ENCODE measurements at places on chromosomes 12 and 14. TPM values are rescaled to one million over a fixed set of nuclear protein-coding genes. Genes with fewer than 3 reads are reported as not detected.
A peak's percentile ranks its signal among the peaks of the same experiment; 100 is the strongest.

Gene RASSF9
- total RNA-seq, result not detected

DNA sequence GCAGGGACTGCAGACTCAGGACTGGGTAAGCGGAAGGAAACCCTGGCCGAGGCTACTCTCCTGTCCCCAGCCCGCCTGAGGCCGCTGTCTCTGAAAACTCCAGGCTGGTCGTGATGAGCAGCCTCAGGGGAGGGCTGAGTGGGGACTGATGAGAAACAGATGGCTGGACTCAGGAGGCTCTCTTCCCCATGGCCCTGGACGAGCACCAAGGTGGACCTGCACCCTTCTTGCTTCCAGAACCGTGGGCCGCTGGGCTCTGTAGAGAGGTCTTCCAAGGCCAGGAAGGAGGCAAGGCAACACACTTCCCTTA is 1.1 kb downstream of the TEX22 start:
- DNase-seq, result no peak

Gene PRH2
- not detected for total RNA-seq

Gene KRT6A
- total RNA-seq, result not detected

Gene LRRC10
- not detected for total RNA-seq

GRCh38 chr12:117101953-117102799 is 3.0 kb upstream of the TESC start:
- DNase-seq, result no peak

- DNase-seq, result no peak
These were observed 251.4 kb upstream of the CLEC14A start for GRCh38 chr14:38507299-38507698.

DNA sequence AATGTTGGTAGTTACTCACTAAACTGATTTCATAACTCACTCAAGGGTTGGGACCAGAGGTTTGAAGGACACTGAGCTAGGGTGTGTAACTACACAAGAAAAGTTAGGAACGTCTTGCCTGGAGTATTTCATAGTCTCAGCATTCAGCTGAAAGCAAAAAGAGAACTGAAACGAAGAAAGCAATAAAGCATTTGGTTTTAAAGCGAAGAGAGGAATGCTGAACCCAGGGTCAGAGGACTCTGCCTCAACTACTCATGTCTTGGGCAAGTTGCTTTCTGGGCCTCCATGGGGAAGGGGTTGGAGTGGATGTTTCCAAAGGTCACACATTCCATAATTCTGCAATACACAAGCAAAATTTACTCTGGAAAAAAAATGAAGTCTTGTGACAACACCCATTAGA is 1.4 kb downstream of the GNS start:
- DNase-seq, result no peak

DNA sequence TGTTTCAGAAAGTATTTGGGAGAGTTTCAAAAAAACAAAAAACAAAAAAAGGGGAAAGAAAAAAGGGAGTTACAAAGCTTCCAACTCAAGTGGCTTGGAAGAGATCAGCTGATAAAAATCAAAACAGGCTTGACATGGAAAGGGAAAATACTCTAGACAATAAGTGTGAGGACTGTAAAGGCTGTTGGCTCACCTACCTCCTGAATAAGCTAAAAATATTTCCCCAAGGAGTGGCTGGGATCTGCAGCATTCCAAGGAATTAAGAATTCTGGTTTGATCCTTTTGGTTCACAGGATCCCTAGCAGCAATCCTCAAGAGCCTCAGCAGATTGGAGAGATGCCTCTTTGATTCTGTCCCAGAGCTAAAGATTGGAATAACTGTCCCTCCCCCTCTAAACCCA is 11.2 kb upstream of the AJUBA start:
- DNase-seq, result no peak

GRCh38 chr14:61972711-61973110 is 210.5 kb downstream of the SNAPC1 start:
- DNase-seq, result no peak

DNA sequence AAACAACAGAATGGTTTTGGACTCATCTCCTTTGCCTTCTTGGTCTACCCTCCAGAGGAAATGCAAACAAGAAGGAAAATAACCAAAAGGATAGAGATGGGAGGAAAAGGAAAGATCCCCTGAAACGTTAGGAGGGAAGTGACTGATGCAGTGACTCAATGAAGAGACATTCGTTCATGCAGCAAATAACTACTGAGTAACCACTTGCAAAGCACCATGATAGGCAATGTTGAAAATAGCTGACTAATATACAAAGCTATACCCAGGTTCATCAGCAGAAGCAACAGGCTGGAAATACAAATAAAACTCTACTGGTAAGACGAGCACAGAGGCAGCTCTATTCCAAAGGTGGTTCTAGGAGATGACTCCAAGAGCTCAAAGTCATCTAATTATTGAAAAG is 41.8 kb downstream of the R3HDM2 start:
- no peak for DNase-seq

GRCh38 chr12:92933606-92934005 is 4.5 kb upstream of the EEA1 start:
- DNase-seq, result no peak

Gene SIRT4
- total RNA-seq, result 0.45 TPM

- peak; percentile 58 for DNase-seq
These were observed 5.0 kb upstream of the BAZ2A start for GRCh38 chr12:56634837-56635791.

GRCh38 chr12:130748786-130749185 is 32.7 kb upstream of the RIMBP2 start:
- DNase-seq, result no peak

DNA sequence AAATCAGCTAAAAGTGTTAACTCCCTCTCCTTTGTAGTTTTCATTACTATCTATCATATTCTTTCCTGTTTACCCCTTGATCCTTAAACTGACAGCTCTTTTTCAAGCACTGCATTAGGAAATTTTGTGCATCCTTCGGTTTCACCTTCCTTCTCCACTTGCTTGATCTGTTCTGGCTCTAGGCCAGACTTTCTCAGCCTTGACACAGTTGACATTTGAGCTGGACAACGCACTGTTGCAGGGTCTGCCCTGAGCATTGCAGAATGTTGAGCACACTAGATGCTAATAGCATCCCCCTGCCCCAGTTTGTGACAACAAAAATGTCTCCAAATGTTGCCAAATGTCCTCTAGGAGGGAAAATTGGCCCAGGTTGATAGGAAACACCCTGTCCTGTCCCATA is 75.4 kb upstream of the KCNJ8 start:
- DNase-seq, result no peak

DNA sequence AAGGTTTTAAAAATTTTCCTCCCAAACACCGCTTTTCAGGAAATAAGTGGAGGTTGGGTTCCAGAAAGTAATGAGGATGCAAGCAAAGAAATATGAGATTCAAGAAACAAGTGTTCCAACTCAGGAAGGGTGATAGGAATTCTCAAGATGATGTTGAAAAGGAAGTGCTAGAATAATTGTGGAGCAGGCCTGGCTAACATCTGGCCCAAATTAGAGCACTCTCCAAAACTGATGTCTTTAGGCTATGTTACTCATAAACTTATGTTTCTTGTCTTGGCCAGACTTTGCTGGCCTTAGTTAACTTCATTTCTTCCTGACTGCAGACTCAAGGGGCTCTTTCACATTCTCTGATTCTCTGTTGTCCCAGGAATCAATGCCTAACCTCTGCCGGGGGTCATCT is 116.3 kb downstream of the TMTC3 start:
- DNase-seq, result no peak

GRCh38 chr12:81968421-81968820 is 209.3 kb upstream of the PPFIA2 start:
- no peak for DNase-seq

DNA sequence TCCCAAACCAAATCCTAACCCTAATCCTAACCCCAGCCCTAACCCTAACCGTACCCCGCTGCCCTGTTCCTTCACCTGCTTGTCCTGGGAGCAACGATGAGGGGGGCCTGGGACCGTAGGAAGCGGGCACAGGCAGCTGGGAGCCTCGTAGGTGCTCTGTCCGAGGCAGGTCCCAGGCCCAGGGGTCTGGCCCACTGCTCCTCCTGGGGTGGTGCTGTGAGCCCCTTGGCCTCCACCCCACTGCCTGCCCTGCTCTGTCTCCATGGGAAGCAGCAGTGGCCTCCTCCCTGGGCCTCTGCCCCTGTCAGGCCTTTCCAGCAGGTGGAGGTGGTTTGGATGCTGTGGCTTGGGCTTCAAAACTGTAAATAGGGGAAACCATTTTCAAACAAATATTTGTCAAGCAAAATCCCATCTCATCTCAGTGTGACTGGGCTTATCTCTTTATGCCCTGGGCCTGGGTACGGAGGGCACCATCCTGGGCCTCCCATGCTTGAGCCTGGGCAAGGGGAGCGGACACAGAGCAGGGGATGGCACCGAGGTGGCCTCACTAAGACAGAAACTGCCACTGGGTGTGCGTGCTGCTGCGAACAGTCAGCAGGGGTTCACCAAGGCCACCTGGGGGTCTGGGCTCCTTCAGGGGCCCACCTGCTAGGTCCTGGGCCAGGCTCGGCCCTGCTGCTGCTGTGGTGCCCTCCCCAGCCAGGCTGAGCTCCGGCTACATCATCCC is 3.7 kb upstream of the BEGAIN start:
- DNase-seq, result no peak

DNA sequence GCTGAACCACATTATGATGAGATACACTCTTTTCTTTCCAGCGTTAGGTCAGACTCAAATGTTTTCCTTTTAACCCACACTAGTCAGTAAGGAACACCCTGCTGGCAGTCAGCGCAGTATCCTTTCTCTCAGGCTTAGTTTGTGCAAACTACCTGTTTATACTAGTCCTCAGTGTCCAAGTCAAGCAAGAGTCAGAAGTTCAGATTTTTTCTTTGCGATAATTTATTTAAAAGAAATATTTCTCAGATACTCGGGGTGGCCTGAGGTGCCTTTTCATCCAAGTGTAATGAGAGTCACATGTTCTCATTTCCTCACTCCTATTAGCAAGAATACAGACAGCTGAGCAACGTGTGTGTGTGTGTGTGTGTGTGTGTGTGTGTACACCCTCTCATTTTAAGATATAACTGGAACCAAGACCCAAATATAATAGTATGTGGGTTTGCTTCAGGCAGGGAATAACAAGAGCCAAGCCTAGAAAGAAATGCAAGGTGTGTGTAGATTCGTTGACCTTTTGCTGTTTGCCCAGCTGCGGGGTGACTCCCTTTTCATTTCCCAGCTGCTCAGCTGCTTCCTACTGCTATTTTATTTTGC is 182.7 kb downstream of the KICS2 start:
- DNase-seq, result no peak

- DNase-seq, result peak; percentile 10
These were observed 672 bp upstream of the SCFD1 start for GRCh38 chr14:30621354-30621939.
